ENCODE measurements at places on chromosomes 4 and X. TPM values are rescaled to one million over a fixed set of nuclear protein-coding genes. Genes with fewer than 3 reads are reported as not detected.

The FAT4 gene
- 15.4 TPM for polyA plus RNA-seq

The PNMA6F gene
- polyA plus RNA-seq, result not detected

DNA sequence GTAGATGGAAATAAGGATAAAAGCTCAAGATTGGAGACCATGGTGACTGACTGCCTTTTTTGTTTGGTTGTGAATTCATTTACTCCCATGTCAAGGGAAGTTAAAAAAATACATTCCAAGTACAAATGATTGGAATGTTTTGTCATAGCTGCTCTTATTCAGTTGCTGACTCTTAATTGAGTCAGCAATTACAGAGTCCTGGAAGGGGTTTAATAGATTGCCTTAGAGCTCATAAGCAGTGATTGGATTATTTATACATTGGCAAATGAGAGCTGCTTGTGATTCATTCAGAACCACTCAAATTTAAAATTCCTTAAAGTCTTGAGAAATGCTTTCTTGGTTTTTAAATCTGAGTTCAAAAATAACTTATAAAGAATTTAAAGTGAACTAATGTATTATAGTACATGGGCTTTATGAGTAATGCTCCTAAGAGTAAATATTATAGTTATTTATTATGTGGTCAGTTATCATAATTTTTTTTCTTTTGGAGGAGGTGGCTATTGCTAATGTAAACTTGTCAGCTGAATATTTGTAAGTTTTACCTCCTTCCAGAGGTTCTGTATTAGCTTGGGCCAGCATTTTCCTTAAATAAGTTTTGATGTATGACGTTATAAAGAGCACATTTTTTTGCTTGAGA, 13.6 kb downstream of the JADE1 start:
- peak; percentile 86 for DNase-seq

DNA sequence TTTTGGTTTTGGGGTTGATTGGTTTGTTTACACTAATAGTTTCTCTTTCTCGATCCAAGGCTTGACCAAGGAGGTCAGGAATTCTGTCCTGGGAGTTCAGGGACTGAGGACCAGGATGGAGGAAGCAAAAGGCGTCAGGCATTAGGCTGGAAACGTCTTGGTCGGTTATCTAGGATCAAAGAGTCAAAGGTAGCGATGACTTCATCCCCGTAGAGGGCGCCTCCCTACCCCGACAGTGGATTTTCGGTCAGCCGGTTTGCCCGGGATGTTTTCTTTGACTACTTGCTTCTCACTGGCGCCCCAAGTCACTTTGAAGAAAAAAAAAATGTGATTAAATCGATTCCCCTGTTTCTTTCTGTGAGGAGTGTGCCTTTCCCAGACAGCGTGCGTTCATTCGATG, 980 bp upstream of the FHDC1 start:
- no peak for DNase-seq

- no peak for DNase-seq
These were observed 1841.8 kb downstream of the PCDH7 start for GRCh38 chr4:32562010-32562409.

GRCh38 chr4:125231661-125232060, 83.1 kb upstream of the FAT4 start:
- DNase-seq, result no peak

DNA sequence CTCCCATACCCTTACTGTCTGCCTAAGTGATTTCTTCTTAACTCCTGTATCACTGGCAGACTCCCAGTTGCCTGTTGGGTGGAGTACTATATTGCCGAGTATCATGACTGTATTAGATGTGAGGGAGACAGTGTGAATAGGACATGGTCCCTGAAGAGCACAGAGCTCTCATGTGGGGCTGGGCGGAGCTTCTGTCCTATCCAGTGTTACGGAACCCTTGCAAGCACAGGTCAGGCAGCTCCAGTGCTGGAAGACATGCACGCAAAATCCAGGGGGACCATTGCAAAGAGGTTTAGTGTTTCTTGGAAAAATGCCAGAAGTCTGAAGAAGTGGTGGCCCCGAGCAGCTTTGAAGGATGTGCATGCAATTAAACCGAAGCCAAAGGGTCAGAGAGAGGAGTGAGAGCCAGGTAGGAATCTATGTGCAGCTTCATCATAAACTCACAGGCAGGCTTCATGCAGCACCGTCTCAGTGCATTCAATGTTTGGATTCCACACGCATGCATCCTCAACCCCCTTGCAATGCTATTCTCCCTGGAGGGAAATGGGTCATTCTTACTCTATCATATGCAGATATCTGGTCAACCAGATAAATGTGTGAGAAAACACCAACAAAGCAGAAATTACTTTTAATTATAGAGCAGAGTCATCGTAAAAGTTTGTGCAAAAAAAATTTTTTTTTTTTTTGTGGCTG, 49.7 kb upstream of the DHRSX start:
- DNase-seq, result no peak

DNA sequence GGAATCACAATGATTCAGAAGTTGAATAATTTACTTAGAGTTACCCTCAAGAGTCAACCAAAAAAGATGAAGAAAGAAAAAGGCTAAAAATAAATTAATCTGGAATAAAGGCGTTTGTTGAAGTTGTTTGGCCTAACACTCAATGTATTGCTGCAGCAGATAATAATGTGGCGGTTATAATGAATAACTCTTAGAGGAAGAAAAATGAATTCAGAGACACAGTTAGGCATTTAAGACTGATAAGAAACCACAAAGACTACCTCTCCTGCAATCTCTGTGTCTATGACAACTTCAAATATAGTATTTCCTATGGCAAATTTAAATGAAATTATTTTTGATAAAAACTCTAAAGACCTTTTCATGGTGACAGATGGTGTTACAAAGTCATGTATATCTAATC, 1369.1 kb upstream of the AGA start:
- no peak for DNase-seq

The PROM1 gene
- not detected for polyA plus RNA-seq

DNA sequence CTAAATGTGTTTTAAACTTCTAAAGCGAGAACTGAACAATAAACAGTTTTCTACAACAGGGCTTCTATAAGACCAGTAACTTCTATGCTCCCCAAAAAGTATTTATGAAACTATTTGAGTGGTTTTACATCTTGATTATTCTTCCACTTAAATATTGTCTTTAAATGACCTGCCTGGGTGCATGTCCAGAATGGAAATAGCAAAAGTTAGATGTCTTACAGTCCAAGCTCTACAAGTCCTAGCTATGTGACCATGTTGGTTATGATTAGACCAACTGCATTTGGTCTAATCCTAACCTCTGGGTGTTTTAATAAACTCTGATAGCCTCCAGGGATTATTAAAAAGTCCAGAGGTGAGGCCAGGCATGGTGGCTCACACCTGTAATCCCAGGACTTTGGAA, 79.0 kb upstream of the ATXN3L start:
- DNase-seq, result no peak

DNA sequence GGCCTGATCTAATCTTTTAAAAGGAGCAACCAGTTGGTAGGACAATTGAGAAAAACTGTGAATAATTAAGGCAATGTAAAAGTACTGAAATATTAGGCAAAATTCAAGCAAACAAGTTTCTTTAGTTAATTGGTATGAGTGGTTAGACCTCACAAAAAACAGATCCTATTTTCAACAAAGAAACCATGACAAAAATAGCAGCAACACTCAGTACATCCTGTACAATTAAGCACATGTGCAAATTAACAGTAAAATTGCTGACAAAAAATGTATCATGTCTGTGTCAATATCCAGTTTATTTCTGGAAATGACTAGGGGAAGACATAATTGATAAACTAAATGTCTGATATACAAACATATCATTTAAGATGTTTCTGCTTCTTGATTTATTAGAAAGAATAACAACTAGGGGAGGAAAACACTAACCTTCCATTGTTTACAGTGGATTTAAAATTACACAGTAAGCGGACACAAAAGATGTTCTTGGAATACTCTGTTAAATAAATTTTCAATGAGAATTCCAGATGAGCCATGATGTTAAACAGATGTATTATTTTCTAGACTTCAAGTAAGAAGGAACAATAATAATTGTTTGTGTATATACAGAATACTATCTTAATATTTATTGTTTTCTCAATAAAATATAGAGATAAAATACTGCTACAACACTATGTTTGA, 638.9 kb downstream of the SPRY1 start:
- no peak for DNase-seq

GRCh38 chr4:36269533-36270173, 11.8 kb upstream of the DTHD1 start:
- no peak for DNase-seq

The SMIM31 gene
- not detected for polyA plus RNA-seq

- no peak for DNase-seq
These were observed 339.7 kb downstream of the DMD start for GRCh38 chrX:32871636-32872035.

- DNase-seq, result no peak
These were observed 565.7 kb downstream of the PPARGC1A start for GRCh38 chr4:23324021-23324690.

The NWD2 gene
- not detected for polyA plus RNA-seq

DNA sequence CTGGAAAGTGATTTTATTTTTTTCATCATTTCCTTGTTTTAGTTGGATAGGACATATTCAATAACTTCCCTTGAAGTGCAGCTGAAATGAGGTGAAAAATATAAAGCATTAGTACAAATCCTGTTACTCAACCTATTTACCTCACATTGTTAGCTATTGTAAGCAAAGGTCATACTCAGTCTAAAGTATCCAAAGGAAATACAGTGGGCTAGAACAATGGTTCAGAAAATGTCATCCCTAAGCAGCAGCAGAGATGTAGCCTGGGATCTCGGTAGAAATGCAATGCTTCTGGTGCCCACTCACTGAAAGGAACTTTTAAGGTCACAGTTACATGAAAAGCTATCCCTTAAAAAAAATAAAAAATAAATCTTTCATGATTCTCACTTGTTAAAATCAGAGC, 300.6 kb downstream of the PPP4R3C start:
- no peak for DNase-seq

The VCX gene
- not detected for polyA plus RNA-seq

The ADGRG4 gene
- polyA plus RNA-seq, result not detected

- DNase-seq, result no peak
These were observed 9.2 kb downstream of the NHSL2 start for GRCh38 chrX:71919886-71920285.

DNA sequence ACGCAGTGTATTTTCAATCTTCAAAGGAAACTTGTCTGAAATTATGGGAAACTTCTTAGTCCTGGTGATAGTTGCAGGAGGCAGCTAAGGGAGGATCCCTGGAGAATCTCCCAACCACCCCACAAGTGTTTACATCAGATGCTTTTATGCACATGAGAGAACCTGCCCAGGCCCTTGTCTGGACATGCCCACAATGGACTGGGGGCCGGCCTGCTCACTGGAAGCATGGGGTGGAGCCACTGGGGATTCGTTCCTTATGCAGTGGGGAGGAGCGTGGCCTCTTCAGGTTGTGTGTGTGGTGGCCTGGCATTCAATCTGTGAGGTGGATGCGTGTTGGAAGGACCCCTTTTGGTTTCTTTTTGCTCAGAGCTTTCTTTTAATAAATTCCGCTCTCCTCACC, 398.7 kb upstream of the PPP1R2C start:
- DNase-seq, result no peak

DNA sequence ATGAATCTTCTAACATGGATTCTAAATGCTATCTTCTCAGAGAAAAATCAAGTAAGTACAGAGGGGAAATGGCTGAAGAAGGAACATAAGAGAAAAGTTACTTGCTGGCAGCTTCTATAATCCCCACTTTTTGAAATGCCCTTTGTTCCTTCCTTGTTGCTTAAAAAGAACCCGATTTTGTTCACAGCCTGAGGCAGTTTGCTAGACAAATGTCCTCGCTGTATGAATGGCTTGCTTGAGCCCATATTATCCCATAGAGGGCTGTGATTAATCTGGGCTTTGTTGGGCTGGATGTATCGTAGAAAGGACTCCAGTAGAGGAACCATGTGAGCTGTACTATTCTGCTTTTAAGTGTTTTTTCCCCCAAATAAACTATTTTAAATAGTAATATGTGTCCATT, 134.3 kb upstream of the FGF13 start:
- DNase-seq, result no peak

DNA sequence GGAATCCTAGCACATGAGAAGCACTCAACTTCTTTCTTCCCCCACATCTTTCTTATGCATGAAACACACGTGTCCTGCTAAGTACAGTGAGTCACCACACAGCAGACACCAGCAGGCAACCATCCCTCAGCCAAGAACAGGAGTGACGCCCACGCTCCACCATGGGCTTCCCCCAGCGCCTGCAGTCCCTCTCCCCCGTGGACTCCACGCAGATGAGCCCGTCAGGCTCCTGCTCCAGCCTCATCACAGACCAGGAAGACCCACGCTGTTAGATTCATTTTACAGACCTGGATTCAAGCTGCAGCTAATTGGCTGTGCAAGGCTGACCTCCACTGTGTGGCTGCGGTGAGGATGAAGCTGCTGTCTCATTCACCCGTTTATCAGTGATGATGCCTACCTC, 16.7 kb downstream of the HMX1 start:
- DNase-seq, result no peak

DNA sequence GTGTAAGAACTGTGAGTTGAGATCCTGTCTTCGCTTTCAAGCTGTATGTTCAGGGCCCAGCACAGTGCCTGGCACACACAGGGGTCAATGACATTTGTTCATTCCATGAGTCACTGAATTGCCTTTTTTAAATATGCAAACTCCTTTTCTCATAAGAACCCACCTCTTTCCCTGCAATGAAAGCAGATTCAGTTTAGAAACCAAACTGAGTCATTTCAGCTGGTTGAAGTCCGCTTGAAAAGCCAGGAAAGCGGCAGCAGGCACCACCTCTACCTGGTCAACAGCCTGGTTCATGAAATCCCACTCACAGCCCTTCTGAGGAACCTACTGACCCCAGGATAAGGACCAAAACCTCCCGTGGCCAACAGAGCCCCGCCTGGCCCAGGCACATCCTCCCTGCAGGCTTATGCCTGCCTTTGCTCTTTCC, 4.5 kb upstream of the C1QTNF7 start:
- DNase-seq, result no peak

- peak; percentile 34 for DNase-seq
These were observed 97.7 kb upstream of the ACSL4 start for GRCh38 chrX:109830704-109831206.

DNA sequence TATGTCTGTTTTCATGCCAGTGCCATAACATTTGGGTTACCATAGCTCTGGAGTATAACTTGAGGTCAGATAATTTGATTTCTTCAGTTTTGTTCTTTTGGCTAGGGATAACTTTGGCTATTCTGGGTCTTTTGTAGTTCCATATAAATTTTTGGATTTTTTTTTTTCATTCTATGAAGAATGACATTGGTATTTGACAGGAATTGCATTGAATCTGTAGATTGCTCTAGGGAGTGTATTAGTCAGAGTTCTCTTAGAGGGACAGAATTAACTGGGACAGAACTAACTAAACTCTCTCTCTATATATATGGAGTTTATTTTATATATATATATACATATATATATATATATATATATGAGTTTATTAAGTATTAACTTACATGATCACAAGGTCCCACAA, 32.2 kb upstream of the SLIT2 start:
- no peak for DNase-seq

The SFRP2 gene
- polyA plus RNA-seq, result not detected

The PRRG3 gene
- polyA plus RNA-seq, result not detected

The NAA10 gene
- 42.9 TPM for polyA plus RNA-seq

The TBX22 gene
- polyA plus RNA-seq, result not detected

The SORCS2 gene
- 0.29 TPM for polyA plus RNA-seq

GRCh38 chrX:8204169-8204935, 33.3 kb upstream of the VCX2 start:
- DNase-seq, result no peak

All from AG04450 (cell line).